ENCODE measurements at places on chromosomes 16 and 17.

- DNase-seq = no peak
These were observed 39.2 kb upstream of the FAM20A start for GRCh38 chr17:68640242-68640989.

DNA sequence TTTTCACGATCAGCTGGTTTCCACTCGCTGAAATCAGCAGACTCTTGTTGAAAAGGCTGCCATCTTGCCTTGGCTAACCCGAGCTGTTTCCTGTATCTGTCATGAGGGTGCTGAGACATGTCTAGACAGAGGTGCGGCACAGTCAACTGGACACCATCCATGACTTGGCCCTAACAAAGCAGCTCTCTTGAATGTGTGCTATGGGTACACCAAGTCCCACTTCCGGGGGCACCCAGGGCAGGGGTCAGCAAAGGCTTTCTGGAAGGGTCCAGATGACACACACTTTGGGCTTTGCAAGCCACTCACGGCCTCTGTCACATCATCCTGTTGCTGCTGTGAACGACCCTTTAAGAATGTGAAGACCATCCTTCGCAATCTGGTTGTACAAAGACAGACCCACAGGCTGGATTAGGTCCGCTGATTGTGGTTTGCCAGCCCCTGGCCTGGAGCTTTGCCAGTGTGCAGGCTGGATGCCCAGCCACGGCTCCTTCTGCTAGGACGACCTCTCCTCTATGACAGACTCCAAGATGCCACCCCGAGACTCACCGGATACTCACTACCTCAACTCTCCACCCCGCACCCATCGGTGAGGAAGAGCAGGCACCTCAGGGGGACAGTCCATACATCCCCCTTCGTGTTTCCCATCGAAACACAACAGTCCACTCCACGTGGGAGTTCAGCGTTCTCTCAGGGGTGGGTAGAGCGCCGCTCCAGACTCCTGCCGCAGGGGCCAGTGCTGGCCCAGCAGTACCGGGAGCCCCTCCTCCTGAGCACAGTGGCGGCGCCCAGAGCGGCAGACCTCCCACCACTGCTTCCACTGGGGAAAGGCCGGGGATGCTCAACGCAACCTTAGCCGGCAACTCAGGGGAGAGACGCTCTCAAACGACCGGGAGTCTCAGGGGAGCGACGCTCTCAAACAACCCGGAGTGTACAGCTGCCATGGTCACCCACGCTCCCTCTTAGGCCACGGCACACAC lies 123.5 kb downstream of the ANKRD11 start:
- no peak for DNase-seq

- DNase-seq = peak; percentile 58
These were observed 898 bp downstream of the SNAI3 start for GRCh38 chr16:88685156-88686061.

GRCh38 chr17:31413081-31413799 lies 21.8 kb downstream of the RAB11FIP4 start:
- DNase-seq = no peak

- no peak for DNase-seq
These were observed 232.8 kb downstream of the CCDC182 start for GRCh38 chr17:57512258-57512657.

GRCh38 chr16:24552705-24553246 lies 13.4 kb downstream of the RBBP6 start:
- DNase-seq = no peak
